Thoracic aorta (tissue), 2 donors: ENCODE measurements at places on chromosomes 6 and 20.

DNA sequence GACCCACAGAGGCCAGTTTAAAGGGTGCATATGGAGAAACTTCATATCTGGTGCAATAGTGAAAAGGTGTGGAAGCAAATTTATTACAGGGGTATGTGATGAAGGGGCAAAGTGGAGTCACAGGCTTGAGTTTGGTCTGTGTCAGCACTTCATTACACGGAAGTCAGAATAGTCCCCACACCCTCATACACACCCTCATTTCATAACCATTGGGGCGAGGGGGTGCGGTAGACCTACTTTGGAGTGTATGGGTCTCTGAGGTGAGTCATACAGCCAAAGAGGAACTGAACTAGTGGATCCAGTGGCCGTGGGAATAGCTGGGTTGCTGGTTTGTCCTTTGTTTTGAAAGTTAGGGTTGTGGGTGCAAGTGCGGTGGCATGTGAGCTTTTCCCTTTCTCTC lies 3.3 kb downstream of the TM9SF4 start:
- DNase-seq = no peak

DNA sequence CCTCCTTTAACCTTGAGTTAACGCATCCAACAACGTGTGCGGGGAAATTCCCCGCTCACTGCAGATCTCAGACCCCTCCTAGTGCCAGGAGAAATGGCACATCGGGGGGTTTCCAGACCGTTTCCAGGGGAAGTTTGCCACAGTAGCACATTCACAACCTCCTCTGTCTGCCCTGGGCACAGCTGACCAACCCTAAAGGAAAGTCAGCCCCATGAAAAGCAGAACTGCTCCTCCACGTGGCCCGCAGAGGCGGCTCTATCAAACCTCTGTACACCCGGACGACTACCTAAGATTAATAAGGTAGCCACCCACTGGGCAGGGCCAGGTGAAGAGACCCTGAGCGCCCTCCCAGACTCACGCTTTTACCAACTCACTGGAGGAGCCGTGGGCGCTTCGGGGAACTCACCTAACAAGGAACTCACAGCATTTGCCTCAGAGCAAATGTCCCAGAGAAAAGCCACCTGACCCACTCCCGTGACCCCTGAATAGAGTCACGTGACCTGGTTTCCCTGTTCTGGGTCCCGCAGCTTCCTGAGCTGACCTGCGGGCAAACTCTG lies 93.1 kb downstream of the PRND start:
- DNase-seq = no peak

DNA sequence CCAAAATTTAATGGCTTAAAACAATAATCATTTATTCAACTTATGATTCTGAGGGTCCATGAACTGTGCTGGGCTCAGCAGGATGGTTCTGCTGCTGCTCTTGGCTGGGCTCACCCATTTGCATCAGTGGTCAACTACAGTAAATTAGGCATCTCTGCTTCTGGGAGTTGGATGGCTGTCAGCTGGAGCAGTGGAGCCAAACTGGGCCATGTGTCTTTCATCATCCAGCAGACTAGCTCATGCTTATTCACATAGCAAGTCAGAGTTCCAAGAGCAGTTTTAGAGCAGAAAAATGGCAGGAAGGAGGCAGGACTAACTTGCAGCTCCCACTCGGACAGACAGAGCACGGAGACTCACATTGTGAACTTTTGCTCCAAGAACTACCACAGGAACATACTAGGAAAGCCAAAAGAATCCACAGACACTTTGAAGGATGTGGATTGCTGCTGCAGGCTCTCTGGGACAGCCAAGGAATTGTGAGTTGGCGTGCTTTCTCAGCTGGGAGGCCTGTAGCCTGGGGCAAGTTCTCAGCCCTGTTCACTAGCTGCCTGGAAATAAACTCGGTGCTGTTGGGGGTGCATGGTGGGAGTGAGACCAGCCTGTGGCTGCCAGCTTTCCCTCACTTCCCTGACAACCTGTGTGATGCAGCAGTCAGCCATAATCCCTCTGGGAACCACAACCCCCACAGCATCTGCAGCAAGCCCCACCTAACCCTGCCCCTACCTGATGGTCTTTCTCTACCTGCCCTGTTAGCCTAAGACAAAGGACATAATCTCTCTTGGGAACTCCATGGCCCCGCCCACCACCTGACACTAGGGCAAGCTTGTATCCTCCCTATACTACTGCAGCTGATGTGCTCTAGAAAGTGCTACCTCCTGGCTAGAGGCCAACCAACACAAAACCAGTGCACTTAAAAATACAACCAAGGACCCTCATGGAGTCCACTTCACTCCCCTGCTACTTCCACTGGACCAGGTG lies 129.0 kb downstream of the JPH2 start:
- no peak for DNase-seq

DNA sequence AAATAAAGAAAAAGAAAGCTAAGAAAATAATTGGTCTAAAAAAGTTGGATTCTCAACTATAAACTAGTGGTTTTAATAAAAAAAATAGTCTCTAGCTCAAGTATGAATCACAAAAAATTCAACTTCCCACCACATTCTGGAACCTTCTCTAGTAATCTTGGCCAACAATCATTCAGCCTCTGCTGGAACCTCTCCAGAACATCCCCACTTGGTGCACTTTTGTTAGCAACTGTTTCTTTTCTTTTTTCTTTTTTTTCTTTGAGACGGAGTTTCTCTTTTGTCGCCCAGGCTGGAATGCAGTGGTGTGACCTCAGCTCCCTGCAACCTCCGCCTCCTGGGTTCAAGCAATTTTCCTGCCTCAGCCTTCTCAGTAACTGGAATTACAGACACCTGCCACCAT lies 35.7 kb downstream of the TXLNB start:
- no peak for DNase-seq

GRCh38 chr6:150813319-150813992 lies 52.0 kb upstream of the MTHFD1L start:
- no peak for DNase-seq

DNA sequence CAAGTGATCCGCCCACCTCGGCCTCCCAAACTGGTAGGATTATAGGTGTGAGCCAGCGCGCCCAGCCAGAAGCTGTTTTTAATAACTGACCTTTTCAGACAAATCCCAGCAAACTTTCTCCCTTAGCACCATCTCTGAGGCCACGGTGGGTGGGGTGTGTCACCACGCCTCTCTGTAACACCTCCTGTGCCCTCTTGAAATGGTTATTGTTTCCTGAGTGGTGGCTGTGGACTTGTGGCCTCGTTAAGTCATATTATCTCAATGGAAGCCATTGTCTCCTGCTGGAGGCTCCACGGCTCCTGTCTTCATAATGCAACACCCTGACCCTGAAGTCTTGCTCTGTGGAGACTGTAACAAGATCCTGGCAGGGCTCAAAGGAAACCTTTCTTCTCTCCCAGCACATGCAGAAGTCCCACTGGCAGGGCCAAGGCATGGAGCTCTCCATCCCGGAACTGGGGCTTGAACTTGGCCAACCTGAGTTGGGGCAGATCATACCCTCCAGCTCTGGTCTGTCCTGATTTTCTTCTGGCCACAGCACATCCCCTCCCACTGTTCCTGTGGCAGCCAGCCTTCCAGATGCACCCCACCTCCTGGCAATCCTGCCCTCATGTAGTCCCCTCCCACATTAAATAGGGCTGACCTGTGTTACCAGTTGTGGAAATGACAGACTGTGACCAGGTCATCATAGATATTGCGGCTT lies 81.1 kb downstream of the SNX5 start:
- DNase-seq = no peak

GRCh38 chr6:147170269-147170668 lies 33.9 kb upstream of the STXBP5 start:
- DNase-seq = no peak

GRCh38 chr20:33664085-33664761 lies 2.1 kb downstream of the C20orf144 start:
- no peak for DNase-seq

GRCh38 chr20:15176929-15177328 lies 839.5 kb upstream of the FLRT3 start:
- DNase-seq = no peak

- DNase-seq = no peak
Measured at GRCh38 chr6:119676230-119676629, 326.7 kb upstream of the MAN1A1 start.

DNA sequence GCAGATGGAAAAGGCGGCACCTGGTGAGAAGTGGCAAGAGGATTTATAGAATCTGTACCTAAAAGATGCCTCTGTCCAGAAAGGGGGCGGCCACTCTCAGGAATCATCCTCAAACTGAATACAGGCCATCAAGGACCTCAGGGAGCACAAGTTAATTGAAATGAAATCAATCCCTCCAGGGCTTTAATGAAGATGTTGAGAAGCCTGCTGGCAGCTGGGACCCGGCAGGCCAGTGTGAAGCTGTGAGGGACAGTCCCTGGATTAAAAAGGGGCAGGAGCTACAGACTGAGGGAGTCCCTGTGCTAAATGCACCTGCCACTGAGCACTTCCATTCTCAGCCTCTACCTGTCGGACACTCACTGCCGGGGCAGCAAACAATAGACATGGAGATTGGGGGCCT lies 107.7 kb upstream of the GGTLC1 start:
- DNase-seq = no peak

DNA sequence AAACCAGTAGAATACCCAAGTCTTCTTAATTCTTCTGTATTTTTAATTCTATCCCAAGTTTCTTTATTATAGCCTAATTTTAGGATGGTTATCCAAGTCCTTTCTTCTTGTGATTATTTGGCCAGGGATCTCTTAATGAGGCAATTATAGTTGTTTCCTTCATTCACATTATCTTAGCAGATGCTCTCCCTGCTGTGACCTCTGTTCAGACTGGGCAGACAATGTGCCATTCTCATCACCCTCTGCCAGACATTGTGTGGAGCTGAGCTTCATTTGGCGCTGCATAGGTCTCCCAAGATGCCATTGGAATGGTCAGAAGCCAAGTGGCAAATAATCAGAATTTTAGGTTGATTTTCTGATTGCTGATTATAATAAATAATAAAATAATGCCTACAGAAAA lies 79.4 kb downstream of the LIN28B start:
- DNase-seq = no peak

DNA sequence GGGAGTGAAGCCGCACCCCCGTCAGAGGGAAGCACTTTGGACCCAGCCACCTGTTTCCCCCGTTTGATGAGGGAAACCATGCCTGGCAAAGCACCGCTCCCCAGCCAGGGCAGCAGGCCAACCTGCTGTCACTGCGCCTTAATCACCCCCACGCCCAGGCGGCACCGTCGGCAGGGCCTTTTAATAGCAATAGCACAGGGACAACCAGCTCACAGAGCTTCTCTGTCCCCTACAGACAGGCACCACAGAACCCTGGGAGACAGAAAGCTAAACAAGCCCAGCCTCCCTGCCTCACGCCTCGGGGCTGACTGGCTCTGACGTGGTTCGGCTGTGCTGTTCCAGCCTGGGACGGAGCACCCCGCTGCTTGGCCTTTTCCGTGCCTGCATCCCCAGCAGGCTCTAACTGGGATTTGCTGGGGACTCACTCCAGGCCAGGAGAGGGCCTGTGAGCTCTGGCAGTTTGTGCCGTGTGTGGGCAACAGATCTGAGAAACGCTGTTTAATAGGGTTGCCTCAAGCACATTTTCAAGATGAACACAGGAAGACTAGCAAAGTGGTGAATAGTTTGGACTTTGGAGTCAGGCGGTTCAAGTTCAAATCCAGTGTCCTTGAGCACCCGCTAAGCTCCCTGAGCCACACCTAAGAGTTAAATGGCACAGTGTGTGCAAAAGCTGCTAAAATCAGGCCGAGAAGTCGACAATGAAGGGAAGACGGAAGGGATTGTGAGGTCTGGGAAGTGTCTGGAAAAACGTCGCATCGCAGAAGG lies 223.8 kb downstream of the NRN1 start:
- no peak for DNase-seq

- no peak for DNase-seq
Measured at GRCh38 chr6:33543116-33543515, 37.0 kb downstream of the BAK1 start.

DNA sequence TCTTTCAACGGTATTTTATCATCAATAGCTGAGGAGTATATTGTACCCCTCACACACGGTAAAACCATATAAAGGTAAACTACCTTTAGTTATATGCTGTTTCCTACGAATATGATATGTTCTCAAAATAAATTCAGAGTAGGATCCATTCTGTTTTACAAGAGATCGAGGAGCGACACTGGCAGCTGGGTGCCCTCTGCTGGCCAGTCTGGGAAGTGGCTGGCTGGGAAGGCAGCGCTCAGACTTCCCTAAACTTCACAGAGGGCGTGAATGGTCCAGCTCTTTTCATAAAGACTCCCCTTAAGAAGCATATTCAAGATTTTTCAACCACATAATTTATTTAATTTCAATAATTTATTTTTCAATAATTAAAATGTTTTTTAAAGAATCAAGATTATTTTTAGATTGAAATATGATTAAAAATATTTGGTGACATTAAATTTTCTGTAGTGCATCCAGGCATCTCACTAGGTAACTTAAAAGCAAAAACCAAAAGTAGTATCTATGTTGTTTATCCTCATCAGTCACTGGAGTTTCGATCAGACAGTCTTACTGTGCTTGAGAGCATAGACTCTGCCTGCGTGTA lies 187.5 kb upstream of the PDE10A start:
- no peak for DNase-seq

GRCh38 chr6:12761376-12762115 lies 45.0 kb downstream of the PHACTR1 start:
- no peak for DNase-seq

- DNase-seq = no peak
Measured at GRCh38 chr6:129603741-129604140, 106.2 kb downstream of the ARHGAP18 start.

DNA sequence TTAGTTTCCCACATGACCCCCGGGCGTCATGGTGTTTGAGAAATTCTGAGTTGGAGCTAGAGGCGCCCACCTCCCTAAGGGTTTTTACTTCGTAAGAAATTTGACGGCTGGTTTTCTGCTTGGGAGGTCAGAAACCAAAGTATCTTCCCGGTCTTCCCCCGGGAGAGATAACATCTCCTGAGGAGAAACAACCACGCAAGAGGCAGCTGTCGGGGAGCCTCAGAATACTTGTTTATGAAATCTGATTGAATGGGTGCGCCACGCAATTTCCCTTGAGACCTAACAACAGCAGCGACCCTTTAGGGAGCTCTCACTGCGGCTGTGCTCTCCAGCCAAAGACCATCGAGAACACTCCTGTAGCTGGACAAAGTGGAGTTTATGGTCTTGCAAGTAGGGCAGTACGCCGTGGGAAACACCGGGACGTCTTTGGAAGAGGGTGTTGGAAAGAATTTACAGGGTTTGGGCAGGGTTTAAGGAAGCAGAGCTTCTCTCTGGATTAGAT lies 608 bp upstream of the EIF2S2 start:
- DNase-seq = no peak

GRCh38 chr20:20743511-20744169 lies 31.2 kb upstream of the RALGAPA2 start:
- peak; percentile 12 for DNase-seq

DNA sequence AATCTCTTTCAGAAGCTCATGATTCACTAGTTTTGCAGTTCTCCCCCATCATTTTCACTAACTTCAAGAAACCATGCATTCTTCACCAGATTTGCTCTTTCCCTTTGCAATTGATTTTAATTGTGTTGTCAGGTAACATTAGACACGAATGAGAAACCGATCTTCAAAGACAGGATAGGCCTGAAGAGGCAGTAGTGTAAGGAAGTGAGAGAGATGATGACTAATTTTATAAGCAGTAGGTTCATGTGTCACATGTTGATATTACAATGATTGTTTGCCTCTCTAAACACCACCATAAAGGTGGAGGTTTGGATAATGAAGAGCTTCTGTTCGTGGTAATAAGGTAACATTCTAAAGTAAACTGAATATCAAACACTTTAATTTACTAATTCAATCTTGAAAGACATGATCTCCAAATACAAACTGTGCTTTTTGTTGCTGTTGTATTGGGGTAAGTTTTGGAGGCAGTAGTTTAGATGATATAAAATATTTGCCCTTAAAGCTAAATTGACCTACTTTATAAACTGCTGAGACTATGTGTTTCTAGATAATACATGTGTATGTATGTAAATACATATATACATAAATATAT lies 207.2 kb downstream of the PHACTR1 start:
- DNase-seq = no peak

GRCh38 chr6:100134297-100134696 lies 140.3 kb upstream of the MCHR2 start:
- no peak for DNase-seq
